Activated CD8-positive, alpha-beta memory T cell treated with anti-CD3 and anti-CD28 coated beads for 1 hour (primary cell): ENCODE measurements at places on chromosomes 6 and 20.

- no peak for DNase-seq
Observed at GRCh38 chr6:33375143-33375671, 16.4 kb upstream of the KIFC1 start.

- DNase-seq: no peak
Observed at GRCh38 chr6:37717836-37718251, 20.2 kb upstream of the MDGA1 start.

- peak; percentile 75 for DNase-seq
Observed at GRCh38 chr6:81753711-81754577, 1.5 kb upstream of the TENT5A start.

GRCh38 chr6:149939356-149939648 lies 2.5 kb upstream of the ULBP2 start:
- DNase-seq: no peak

DNA sequence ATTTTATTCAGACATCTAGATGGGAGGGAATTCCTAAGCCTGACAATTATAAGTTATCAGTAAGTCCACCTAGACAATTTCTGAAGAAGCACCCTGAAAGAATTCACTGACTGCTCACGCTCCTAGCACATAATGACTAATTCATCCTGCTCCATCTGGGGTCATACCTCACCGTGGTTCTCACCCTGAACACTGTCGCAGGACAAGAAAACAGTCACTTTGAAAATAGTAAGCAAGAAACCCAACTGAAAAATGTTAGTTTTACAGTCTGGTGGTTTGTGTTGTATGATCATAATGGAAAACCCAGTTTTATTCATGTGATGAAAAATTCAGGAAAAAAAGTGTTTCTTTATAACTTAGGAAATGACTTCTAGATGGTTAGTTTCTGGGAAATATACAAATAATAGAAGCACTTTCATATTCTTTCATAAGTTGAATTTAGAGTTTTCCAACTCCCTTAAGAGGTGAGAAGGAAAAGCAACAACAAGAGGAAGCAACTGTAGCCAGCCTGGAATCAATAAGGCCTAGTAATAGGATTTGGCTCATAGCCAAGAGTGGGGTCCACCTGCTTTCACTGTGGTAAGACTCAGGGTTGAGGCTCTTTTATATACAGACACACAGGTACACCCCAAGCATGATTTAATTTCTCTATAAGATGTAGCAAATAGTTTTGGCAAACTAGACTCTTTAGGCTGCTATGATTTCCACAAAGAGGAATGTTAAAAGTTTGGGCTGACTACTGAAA lies 94.1 kb downstream of the HIVEP2 start:
- no peak for DNase-seq

GRCh38 chr6:3290931-3291211 lies 32.1 kb downstream of the PSMG4 start:
- DNase-seq: no peak

- no peak for DNase-seq
Observed at GRCh38 chr6:2517855-2518473, 232.8 kb downstream of the MYLK4 start.

- DNase-seq: no peak
Observed at GRCh38 chr6:34992376-34992775, 103.3 kb downstream of the ANKS1A start.
